ENCODE measurements at places on chromosomes 1 and 21.

- DNase-seq: no peak
These were observed 18.6 kb downstream of the MKNK1 start for GRCh38 chr1:46585312-46585938.

DNA sequence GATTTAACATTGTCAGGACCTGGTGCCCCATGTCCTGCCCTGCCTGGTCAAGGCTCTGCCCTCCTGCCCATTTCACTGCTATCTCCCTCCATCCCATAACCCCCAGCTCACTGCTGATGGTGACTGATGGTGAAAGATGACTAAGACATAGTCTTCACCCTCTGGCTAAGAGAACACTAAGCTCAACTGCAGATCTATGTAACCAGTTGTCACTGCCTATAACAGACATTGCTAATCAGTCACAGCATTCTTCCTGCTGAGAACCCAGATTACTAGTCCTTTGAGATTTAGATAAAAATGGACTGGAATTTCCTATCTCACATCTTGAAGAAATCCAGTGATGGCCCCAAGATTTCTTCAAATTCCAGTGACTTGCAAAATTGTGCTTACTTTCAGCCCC is 8.0 kb upstream of the ZNF362 start:
- DNase-seq: no peak

GRCh38 chr1:111895469-111895868 is 94.0 kb downstream of the KCND3 start:
- DNase-seq: no peak

DNA sequence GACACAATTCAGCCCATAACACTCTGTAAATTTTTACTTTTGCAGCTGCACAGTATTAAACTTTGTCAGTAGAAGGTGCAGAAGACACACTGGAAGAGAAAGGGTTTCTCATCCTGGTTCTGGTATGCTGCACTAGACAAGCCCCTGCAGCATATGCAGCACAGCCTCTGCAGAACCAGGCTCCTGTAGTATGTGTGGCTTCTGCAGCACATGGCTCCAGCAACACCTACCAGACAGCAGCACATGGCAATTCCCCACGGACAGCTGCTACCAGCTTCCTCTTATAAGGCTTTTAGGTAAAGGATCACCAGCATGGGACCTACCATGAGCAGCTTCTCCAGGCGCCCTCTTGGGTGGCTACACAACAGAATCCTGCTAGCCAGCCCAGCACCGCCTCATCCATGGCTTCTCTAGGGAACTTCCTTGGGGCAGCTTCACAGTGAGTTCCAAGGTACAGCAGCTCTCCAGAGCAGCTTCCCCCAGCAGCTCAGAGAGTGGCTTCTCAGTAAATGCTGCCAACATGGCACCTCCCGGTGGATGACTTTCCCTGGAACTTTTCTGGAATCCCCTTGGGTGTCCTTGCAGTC is 534.4 kb upstream of the CXADR start:
- no peak for DNase-seq

GRCh38 chr21:31340942-31341487 is 3.0 kb downstream of the TIAM1 start:
- no peak for DNase-seq

DNA sequence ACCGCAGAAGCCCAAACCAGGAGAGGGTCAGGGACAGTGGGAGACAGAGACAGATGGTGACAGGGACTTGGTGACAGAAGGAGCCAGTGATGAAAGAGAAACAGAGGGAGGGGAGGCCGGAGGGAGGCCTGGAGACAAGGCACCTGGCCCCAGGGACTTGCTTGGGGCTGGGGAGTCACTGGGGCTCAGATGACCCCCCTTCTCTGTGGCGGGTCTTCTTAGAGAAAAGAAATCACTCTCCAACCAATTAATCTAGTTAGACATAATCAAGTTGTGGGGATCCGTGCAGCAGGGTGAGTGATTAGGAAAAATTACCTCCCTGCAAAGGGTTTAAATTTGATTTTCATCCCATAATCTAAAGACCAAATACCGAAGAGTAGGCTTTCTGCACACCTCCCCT is 519.8 kb downstream of the PTPRU start:
- no peak for DNase-seq

- DNase-seq: no peak
These were observed 301.4 kb upstream of the ADAMTS5 start for GRCh38 chr21:27268290-27268689.

DNA sequence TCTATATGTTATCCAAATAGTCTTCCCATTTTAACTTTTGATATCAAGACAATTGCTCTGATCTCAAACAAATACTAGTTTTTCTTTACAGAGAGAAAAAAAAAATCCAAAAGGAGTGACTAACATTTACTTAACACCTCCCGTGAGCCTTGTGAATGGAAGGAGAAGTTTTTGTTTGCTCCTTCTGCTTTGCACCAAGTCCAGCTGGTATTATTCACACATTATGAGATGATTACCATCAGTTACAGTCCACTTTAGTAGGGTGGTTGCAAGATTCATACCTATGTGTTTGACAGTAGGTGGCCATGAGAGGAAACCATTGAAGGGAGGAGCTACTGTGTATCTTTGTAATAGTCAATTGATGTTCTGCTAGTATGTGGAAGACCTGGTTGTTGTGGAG is 443.4 kb upstream of the ZP4 start:
- no peak for DNase-seq

- no peak for DNase-seq
These were observed 901 bp upstream of the RXFP4 start for GRCh38 chr1:155940482-155940992.

DNA sequence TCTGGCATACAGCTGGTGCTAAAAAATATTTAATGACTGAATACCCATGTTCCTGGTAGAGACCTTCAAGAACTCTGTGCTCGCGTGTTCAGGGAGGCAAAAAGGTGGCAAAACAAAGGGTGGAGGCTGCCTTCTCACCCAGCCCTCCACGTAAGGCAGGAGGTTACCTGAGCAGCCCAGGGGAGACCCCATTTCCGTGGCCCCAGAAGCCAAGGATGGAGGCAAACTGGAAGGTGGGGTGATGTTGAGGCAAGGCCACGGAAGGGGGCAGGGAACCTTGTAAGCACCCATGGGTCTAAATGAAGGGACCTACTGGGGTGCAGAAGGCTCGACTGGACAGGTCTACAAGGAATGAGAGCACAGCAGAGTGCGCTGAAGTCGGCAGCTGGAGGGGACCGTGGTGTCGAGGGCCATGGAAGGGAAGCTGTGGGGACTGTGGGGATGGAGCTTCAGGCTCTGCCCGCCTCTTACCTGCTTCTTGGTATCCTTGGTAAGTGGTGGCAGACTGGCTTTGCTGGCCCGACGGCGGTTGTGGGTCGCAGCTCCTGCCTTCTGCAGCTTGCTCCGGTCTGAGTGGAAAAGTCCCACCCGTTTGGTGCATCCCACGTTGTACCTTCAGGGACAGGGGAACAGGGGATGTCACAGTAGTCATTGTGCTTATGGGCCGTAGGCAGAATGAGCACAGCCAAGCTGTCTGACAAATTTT is 8.9 kb upstream of the A3GALT2 start:
- no peak for DNase-seq

GRCh38 chr1:97088391-97088790 is 366.8 kb downstream of the PTBP2 start:
- no peak for DNase-seq

GRCh38 chr1:238329671-238330070 is 438.9 kb upstream of the ZP4 start:
- no peak for DNase-seq

- DNase-seq: no peak
These were observed 177.6 kb downstream of the RASAL2 start for GRCh38 chr1:178271471-178271870.

- DNase-seq: no peak
These were observed 5.4 kb upstream of the LRRC40 start for GRCh38 chr1:70210820-70211219.

DNA sequence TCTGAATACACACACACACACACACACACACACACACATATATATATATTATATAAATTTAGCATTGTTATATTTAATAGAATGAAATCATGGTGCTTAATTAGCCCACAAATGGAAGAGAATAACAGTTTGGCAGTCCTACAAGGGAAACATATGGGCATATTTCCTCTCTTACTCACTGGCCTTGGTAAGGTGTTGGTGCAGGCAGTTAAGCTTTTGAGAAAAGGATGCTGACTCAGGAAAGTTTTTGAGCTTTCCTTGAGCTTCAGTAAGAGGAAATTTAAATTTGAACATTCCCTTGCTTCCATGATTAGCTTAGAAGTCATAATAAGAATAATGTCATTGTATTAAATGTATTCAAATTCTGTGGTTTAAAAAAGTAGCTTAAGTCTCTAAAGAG is 37.0 kb upstream of the B3GALT5 start:
- DNase-seq: no peak

DNA sequence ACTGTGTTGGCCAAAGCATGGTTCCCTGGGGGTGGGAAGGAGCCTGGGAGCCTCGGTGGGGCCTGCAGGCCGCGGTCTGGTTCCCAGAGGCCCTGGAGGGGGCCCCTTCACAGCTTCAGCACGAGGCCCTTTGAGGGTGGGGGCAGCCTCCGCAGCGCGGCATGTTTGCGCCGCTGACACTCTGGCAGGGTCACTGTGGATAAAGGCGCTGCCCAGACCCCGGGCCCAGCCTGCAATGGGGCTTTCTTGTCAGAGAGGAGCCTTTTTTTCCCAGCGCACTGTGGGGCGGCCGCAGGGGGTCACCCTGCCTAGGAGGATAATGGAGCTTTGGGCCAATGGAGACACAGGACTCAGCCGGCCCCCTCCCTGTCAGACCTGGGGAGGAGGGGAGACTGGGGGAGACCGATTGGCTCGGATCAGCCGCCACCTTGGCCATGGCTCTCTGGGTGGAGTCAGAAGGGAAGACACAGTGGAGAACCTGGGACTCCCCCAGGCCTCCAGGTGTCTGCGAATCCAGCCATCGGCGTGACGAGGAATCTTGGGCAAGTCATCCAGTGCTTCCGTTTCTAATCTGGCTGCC is 26.0 kb downstream of the EPHB2 start:
- no peak for DNase-seq

DNA sequence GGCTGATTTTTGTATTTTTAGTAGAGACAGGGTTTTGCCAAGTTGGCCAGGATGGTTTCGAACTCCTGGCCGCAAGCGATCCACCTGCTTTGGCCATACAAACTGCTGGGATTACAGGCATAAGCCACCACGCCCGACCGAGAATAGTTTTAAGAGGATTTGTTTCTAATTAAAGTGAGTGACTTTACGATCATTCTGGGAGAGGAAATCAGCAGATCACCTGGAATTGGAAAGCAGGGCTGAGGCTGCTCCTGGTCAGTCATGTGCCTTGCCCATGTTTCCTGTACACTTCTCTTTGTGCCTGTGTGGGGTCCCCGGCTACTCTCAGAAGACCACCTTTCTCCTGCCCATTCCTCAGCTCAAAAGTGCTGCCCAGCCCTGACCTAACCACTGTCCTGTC is 33.9 kb downstream of the ZBTB8B start:
- no peak for DNase-seq

- no peak for DNase-seq
These were observed 30.6 kb upstream of the MCOLN3 start for GRCh38 chr1:85078903-85079302.

DNA sequence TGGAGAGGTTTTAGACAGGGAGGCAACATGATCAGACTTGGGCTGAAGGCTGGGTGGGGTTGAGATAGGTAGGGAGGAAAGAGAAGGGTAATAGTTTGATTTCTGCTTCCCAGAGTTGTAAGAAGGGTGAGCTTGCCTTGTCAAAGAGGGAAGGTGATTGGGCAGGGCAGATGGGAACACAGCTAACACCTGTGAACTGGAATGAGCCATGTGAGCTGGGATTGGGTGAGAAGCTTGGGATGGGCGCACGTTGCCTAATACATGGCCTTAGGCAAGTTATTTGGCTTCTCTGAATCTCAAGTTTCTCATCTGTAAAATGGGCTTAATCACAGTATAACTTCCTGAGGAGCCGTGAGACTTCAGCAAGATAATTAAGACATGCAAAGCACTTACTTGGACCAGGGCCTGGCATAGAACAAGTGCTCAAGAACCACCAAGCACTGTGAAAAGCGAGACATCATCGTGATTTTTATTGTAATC is 33.8 kb upstream of the ID3 start:
- no peak for DNase-seq

DNA sequence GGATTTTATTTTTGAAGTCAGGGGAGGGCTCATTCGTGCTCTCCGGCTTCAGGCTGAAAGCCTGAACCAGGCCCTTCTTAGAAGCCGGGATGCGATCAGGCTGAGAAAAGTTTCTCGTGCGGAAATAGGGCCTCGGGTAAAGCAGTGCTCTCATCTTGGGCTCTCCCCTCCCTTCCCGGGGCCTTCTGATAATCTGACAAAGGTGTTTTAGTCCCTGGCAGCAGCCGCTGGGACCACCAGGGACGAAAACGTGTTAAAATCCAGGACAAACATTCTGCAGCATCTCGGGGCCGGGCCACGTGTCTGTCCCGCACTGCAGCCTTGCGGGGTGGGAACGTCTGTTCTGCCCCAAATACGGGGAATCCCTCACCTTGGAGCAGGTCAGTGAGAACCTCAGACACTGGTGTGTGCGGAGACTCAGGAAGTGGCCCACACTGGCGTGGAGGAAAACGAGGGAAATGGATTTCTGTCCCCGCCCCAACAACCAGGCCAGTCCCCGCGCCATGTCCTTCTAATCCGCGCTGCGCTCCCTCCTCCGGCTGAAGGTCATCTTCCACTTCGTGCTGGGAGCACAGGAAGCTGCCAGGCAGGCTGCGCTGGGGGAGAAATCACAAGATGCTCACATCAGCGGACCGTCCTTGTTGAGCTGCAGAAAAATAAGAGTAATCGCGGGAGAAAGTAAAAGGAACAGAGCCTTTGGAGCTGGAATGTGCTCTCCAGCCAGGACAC is 16.6 kb upstream of the AJAP1 start:
- no peak for DNase-seq

GRCh38 chr1:111140680-111140967 is 601 bp downstream of the CEPT1 start:
- no peak for DNase-seq

GRCh38 chr21:21332492-21332891 is 334.3 kb downstream of the NCAM2 start:
- DNase-seq: no peak

GRCh38 chr1:34235594-34235993 is 58.9 kb downstream of the C1orf94 start:
- no peak for DNase-seq

DNA sequence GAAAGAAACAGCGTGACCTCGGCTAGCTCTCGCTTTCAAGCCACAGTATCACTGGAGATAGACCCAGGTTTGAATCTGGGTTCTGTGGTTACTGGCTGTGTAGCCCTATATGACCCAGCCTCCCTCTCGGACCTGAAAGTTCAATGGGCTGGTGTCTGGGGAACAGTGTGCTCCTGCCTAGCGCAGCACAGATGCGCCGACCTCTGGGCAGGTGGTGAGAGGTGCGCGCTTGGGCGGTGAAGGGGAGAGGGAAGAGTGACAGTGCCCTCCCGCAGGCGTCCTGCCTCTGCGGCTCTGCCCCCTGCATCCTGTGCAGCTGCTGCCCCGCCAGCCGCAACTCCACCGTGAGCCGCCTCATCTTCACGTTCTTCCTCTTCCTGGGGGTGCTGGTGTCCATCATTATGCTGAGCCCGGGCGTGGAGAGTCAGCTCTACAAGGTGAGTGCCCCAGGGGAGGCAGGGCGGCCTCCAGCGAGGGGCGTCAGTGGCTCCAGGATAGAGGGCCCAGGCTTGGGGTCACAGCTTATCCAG is 10.5 kb downstream of the SERINC2 start:
- DNase-seq: no peak

All from stimulated activated CD8-positive, alpha-beta memory T cell treated with anti-CD3 and anti-CD28 coated beads, Interleukin-15, amount 100 ng/mL, for 48 hours (primary cell).